ENCODE measurements at places on chromosomes 12 and 14.
A peak's percentile ranks its signal among the peaks of the same experiment; 100 is the strongest.

GRCh38 chr14:65791191-65791981 is 378.9 kb downstream of the FUT8 start:
- DNase-seq = peak; percentile 3

DNA sequence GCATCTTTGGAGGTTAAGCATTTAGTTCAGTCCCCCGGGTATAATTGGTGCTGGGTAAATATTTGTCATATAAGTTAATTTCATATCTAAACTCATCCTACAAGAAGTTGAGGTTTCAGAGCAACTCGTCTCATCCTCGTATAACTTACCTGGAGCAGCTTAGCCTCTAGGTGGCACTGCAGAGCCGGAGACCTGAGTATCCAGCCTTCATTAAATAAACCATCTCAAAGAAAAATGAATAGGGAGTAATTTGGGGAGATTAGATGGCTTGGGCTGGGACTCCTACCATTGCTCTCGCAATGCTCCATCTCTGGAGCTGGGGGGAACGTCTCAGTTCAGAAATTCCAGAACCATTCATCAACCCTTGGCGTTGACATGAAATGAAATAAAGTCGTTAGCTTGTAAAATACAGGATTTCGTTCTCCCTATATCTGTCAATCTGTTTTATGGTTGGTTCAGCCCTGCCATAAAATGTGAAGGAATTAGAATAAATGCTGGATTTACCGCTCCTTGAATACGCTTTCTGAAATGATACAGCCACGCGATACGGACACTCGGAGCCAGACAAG is 122.9 kb upstream of the TMEM132D start:
- no peak for DNase-seq

DNA sequence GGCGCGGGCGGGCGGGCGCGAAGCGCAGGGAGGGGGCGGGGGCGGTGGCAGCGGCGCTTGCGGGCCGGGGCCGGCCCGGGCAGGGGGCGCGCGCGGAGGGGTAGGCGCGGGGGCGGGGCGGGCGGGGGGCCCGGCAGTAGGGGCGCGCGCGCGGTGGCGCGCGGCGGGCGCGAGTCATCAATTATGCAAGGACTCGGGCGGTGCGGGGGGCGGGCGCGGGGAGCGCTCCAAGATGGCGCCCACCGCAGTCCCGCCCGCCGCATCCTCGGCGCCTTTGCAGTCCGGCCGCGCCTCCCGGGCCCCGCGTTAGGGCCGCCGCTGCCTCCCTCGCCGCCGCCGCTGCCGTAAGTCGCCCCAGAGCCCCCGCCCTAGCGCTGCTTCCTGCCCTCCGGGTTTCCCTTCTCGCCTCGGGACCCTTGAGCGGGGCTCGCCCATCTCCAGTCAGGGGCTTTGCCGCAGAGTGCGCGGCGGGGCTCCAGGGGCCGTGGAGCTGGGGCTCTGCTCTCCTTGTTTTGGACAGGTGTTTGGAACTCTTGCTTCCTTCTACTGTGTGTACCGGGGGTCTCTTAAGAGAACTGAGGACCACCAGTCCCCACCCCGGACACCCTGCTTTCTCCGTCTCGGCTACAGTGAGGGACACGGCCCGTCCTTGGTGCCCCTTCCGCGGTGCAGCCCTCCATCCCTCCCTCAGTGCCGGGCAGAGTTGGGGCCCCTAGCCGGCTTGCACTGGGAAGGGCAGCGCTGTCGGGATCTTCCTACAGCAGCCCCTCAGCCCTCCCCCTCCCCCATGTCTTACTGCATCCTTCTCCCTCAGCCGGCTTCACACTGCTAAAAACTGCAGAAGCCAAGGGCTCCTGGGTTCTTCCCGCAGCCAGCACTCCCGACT is at the start of gene SCN8A:
SCN8A (plus strand) TSS at position 218 of the 886 bp plus-strand sequence. CDS start 71,585 bp downstream, outside the sequence.
- DNase-seq = no peak

DNA sequence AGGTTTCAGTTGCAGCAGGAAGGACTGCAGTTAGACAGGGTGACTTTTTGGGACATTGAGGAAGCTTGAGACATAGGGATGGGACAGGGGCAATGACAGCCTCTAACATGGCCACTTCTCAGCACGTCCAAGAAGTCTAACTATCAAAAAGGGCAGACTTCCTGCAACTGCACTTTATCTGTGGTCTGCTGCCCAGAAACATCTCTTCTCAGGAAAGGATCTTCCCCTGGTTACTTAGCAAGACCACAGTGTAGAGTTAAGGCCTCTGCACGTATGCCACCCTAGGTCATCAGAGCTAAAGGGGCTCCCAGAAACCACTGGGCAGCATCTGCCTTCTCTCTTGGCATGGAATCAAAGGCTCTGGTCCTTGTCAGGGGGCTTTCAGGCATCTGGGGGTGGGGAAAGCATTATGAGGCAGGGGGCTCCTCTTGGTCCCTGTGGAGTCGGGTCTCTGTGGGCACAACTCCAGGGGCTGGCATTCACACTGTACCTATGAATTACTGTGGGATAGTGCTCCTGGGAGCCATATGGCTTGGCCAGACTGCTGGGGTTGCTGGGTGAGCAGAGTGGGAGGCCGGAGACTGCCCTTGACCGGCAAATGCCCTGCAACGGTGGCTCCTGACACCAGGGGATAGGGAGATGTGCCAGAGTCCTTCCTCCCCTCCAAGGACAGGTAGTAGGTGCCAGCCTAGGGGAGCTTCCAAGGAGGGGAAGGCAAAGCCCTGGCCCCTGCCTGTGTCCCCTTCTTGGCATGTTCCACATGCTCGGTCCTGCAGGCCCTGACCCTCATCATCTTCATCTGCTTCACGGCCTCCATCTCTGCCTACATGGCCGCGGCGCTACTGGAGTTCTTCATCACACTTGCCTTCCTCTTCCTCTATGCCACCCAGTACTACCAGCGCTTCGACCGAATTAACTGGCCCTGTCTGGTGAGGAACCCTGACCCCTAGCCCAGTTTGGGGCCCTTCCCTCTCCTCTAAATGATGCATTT is 1.0 kb downstream of the CMTM5 start:
- DNase-seq = no peak

DNA sequence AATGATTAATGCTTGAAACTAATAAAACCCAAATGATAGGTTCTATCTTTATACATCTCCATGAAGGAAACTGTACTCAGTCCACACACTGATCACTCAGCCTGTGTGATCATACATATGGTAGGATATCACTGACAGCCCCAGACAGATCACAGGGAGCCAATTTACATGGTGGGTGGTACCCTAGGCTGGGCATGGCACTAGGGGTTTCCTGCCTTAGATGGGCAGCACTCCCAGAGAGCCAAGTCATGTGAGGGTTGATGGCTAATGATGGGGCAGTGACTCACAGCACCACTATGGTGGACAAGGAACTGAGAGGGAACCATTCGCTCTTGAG is 89.6 kb upstream of the PTPRR start:
- no peak for DNase-seq

GRCh38 chr12:121786440-121786825 is 7.1 kb downstream of the RHOF start:
- no peak for DNase-seq

GRCh38 chr12:109626378-109627115 is 53.0 kb downstream of the MVK start:
- no peak for DNase-seq

- DNase-seq = no peak
Measured at GRCh38 chr12:62739266-62740015, 195.5 kb downstream of the PPM1H start.

DNA sequence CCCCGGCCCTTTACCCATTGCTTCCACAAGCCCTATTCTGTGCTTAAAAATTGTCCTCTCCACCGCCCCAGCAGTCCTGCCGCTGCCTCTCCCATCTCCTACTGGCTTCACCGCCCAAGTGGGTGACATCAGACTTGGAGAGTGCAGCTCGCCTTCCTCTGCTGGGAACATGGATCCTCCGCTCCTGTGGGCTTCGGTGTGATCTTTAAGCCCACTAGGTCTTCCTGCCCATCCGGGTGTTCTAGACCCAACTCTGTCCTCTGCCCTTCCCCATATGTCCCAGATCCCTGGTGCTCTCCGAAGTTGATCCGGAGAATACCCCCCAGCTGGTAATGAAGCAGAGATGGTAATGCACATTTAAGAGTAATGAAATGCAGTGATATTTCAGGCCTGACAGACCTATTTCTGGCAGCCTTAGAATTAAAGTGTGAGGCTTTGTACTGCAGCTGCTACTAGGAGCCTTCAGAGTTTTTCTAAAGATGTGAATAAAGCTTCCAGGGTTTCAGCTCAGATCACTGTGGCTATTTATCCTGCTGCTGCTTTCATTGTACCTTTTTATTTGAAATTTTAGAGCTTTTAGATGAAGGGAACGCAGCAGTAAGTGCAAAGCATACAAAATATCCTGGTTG is 22.9 kb upstream of the CTDSP2 start:
- DNase-seq = no peak

DNA sequence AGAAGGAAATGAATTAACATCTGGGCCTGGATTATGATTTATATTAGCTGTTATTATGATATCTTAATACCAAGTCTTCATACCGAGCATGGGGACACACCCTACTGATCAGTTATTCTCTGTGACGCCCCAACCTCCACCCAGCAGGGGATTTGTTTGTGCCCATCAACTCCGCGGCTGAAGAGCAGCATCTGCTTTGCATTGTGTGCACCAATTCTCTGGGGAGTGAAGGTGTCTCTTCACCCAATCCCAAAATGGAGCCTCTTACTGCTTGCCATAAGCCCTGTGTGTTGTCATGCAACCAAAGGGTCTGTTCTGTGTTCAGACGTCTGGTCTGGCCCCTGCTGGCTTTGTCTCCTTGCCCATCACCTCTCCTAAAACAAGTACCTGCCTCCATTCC is 25.4 kb downstream of the DHRS2 start:
- no peak for DNase-seq

GRCh38 chr12:24554612-24555295 is 394.1 kb downstream of the BCAT1 start:
- DNase-seq = no peak

DNA sequence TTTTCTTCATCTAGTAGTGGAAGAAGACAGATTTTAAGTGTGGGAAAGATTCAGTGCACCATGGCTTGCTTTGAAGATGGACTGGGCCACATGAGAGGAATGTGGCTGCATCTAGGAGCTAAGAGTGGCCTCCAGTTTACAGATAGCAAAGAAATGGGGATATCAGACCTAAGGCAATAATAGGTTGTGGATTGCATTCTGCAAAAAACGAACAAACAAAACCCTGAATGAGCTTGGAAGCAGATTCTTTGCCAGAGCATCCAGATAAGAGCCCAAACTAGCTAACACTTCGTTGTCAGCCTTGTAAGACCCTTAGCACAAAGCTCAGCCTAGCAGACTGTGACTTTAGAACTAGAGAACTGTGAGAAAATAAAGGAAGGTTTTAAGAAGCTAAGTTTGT is 9.6 kb downstream of the ATXN7L3B start:
- no peak for DNase-seq

- DNase-seq = no peak
Measured at GRCh38 chr14:96156804-96157760, 47.6 kb upstream of the BDKRB2 start.

DNA sequence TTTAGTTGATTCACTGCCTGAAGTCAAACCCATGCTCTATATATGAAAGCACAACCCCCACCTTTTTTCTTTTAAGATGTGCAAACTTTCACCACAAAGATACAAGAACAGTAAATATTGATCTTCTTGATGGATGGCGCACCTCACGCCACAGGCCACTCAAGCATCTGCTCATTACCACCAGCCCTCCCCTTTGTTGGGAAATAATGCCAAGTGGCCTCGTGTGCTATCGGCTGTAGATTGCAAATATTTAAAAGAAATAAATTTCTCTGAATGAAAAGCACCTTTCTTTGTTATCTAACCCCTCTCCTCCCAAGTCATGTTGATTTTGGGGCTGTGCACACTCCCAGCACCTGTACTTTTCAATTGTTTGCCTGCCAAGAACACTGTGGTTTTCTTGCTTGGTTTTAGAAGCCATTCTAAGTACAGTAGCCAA is 122.7 kb downstream of the C12orf42 start:
- DNase-seq = no peak

DNA sequence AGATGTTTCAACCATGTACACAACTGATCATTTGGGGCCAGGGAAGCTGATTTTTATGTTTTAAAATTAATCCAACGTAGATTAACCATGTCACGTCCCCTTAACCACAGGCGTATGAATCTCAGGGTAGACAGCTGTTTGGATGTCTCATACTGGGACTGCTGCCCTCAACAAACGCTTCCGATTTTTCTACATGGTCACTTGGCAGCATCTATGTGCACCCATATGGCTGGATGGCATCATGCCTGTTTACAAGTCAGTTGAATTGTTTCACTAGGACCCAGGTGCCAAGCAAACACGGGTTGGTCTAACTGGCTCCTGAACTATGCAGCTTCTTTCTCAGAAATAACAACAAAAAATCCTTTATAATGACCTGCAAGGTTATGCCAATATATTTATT is 393.8 kb downstream of the NPAS3 start:
- DNase-seq = no peak

GRCh38 chr14:49173765-49174373 is 412.3 kb downstream of the RPS29 start:
- peak; percentile 49 for DNase-seq

- no peak for DNase-seq
Measured at GRCh38 chr12:131605304-131605829, 105.5 kb upstream of the SFSWAP start.

DNA sequence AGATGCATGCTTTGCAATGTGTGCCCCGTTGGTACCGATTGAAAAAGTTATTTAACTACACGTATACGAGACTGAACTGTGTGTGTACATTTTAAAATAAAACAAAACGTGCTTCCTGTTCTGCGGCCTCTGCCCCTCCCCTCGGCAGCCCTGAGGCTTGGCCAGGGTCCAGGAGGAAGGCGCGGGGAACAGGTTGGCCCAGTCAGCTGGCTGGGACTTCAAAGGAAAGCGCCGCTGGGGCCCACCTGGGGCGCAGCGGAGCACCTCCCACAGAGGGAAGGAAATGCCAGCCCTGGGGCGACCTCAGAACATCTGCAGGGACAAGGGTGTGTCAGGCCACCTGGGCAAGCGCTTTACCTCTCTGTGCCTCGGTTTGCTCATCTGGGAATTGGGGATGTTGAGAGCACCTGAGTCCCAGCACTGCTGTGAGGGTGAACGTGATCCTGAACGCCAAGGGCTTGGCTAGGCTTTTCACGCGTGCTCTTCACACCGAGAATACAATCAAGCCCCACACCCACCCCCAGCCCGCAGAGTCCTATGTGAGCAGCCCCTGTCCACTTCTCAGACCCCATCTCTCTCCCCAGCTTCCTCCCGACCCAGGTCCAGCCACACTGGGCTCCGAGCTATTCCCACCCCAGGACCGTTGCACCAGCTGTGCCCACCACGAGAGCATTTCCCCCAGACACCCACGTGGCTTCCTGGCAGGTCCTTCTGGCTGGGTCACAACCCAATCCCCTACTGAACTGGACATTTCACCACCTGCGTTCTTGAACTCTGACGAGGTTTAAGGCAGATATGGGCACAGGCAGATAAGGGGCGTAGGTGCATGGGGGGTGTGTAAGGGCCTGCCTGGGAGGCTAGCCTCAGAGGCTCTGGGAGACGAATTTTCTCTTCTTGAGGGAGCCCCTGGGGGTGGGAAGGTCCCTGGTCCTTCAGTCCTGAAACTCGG is 41.9 kb upstream of the NCOR2 start:
- peak; percentile 77 for DNase-seq

GRCh38 chr12:15364221-15365160 is 42.2 kb downstream of the PTPRO start:
- no peak for DNase-seq

Data from KG1 (cell line).